Endothelial cell of umbilical vein (primary cell): ENCODE measurements at places on chromosomes 2 and 18.

DNA sequence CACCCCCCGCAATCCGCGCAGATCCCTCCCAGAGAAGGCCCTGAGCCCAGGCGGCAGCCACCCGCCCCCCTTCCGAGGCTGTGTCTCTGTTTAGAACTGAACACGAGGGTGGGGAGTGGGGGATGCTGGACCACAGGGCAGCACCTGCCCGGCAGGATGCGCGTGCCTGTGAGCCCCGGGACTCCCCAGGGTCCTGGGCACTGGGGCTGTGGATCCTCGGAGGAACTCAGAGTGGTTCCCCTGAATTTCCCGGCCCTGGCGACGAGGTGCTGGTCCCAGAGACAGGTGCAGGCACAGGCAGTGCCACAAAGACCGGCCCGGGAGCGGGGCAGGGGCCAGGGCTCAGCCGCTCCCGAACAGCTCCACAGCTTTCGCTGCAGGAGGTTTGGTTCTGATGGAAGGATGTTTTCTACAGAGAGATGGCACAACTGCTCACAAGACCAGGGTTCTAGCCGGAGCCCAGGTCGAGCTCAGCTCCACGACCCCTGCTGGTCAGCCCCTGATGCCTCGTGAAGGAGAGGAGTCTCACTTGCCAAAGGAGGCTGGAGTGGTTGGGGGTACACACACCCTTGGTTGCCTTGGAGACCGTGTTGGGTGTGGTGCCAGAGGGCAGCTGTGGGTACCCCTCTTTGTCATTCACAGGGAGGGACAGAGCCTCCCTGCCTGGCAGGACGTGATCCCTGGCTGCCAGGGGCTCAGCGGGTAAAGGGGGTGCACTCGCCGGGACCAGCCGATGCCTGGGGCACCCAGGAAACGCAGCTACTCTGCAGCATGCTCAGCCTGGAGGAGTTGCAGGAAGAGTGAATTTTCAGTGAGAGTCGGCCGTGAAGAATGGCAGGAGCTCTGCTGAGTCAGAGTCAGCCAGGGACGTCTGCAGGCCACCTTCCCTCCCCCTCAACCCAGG is 4.4 kb upstream of the NEU4 start:
- DNase-seq, result no peak

DNA sequence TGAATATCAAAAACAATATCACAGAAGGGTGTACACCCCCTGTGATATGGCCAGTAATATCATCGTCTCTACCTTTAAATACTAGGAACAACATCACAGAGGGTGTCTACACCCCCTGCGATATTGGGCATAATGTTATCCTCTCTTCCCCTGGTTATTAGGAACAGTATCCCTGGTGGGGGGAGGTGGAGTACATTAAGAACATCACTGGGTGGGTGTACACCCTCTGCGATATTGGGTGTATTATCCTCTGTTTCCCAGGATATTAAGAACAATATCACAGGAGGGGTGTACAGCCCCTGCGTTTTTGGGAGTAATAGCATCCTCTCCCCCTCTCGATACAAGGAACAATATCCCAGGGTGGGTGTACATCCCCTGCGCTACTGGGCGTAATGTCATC is 1932.8 kb downstream of the SUCLG1 start:
- no peak for DNase-seq

- no peak for DNase-seq
Measured at GRCh38 chr2:116142644-116143227, 1671.8 kb upstream of the DDX18 start.

DNA sequence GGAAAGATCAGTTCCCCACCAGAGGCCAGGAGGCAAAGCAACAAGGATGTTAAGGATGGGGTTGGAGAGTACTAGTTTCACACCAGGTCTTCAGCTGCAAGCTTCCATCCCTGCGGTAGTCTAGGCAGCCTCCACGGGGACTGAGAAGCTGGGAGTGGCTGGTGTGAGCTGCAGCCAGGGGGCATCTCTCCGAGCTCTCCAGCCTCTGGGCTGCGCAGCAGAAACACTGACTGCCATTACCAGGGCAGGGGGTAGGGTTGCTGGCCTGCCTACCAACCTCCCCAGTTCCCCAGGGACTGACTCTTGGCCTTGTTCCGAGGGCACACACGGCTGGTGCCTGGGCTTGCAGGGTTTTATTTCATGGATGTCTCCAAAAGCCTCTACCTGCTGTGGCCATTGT is 15.9 kb downstream of the GATA6 start:
- peak; percentile 21 for DNase-seq

- DNase-seq, result no peak
Measured at GRCh38 chr2:97706112-97706511, 7.3 kb upstream of the ZAP70 start.

DNA sequence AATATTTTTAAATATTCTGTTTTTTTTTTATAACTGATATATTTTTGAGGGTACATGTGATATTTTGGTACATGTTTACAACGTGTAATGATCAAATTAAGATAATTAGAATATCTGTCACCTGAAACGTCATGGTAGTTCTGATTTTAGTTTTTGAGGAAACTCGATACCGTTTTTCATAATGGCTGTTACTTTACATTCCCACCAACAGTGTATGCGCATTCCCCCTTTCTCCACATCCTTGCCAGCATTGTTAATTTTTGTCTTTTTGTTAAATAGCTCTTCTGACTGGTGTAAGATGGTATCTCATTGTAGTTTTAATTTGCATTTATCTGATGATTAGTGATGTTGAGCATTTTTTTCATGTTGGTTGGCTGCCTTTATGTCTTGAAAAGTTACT is 206.8 kb upstream of the STON1 start:
- DNase-seq, result no peak

GRCh38 chr2:240441326-240441992 is 6.0 kb downstream of the GPC1 start:
- no peak for DNase-seq

GRCh38 chr2:115635430-115635829 is 1193.0 kb downstream of the DPP10 start:
- no peak for DNase-seq

GRCh38 chr18:57581301-57581934 is 5.1 kb downstream of the FECH start:
- DNase-seq, result no peak

- no peak for DNase-seq
Measured at GRCh38 chr2:28949617-28950305, 31.3 kb upstream of the TOGARAM2 start.

DNA sequence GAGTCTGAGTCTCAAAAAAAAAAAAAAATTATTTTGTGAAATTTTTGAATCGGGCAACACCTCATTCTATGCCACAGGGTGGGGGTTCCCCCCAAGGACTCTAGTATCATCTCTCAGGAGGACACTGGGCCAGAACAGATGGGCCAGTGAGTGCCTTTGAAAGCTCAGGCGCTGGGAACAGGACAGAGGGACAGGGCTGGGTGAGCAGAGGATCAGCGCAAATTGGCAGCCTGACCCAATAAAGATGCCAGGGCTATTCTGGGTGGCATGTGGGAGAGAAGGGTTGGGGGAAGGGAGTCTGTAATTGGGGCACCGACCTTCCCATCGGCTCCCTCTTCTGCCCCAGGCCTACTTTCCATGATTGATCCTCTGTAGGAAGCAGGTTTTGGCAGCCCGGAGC is 44.0 kb downstream of the KIF3C start:
- DNase-seq, result no peak

- DNase-seq, result no peak
Measured at GRCh38 chr2:117691595-117691994, 122.9 kb upstream of the DDX18 start.

DNA sequence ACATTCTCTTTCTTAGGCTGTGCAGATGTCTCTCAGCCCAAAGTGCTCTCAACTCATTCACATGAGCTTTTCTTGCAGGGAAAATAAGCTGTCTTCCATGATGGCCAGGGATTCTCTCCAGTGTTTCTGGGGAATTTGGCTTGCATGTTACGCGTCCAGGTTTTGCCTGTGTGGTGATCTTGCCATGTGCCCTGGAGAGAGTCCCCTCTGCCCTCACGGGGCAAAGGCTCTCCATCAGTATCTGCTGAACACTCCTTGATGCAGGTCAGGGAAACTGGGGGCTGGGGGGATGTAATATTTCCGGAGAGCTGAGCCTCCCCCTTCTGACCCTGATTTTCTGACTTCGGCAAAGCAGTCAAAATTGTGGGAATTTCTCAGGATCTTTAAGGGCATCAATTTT is 87.6 kb downstream of the ACKR3 start:
- DNase-seq, result no peak

GRCh38 chr18:27652480-27653121 is 467.5 kb upstream of the CHST9 start:
- no peak for DNase-seq

DNA sequence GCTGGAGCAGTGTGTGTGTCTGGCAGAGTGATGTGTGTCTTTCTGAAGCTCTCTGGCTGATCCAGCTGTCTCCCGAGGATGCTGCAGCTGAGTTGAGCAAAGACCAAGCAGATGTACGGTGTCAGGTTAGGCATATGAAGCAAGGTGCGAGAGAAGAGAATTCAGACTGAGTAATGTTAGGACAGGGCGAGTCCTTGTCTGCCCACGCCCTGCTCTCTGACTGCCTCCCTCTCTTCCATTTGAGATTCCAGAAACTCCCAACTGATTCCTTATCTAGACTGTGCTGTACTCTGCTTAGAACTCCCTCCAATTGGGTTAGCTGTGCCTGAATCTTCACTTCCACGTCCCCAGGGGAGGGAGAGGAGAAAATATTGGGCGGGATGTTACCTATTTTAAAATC is 25.7 kb upstream of the LPIN1 start:
- DNase-seq, result no peak

DNA sequence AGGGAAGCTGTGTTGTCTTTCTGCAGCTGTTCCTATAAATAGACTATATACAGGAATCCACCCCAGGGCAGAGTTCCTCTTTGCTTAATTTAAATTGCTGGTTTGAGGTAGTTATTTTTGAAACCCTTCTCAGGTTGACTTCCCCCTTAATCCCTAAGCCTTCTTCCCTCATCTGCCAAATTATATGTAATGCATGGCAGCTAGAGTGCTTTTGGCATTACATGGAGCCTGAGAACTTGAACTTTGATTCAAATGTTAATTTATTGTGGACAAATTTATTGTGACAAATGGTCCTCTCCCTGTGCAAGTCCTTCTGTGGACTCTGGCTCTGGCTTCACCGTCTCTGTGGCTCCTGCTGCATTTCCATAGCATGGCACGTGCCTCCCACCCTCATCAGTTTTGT is 29.2 kb downstream of the MYO1B start:
- no peak for DNase-seq

GRCh38 chr18:12883372-12883683 is 709 bp downstream of the PTPN2 start:
- DNase-seq, result no peak

GRCh38 chr2:109378682-109379081 is 235.1 kb downstream of the SEPTIN10 start:
- no peak for DNase-seq

DNA sequence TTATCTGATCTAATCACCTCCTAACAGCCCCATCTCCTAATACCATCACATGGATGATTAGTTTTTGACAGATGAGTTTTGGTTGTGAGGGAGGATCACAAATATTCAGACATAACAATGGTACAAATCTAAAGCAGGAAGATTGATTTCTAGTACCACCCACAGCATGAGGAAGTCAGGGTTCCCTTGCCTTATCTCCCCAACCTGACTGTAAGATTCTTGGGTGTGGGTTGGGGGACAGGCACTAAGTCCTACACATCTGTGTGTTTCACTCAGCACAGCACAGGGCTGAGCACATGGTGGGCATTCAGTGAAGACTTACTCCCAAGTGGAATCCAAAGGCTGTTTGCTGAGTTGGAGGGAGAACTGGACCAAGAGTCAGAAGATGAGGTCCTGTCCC is 93.8 kb upstream of the CXCR4 start:
- no peak for DNase-seq

GRCh38 chr2:126322342-126322741 is 333.6 kb upstream of the GYPC start:
- DNase-seq, result no peak

DNA sequence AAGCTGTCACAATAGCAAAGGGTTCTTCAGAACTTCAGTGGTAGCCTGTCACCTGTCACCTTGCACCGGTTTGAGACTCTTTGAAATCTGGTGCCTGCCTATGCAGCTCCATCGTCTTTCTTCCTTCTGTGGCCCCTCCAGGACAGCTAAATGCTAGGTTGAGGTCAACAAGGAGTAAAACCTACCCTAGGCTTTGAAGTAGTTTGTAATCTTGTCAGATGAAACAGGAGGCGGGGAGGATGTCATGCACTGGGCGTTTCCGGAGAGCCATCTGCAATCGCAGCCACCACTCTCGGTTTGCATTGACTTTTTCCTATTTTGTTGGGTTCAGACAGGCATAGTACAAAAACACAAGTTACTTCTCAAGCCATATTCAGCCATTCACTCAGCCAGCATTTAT is 116.7 kb downstream of the LPIN1 start:
- no peak for DNase-seq

DNA sequence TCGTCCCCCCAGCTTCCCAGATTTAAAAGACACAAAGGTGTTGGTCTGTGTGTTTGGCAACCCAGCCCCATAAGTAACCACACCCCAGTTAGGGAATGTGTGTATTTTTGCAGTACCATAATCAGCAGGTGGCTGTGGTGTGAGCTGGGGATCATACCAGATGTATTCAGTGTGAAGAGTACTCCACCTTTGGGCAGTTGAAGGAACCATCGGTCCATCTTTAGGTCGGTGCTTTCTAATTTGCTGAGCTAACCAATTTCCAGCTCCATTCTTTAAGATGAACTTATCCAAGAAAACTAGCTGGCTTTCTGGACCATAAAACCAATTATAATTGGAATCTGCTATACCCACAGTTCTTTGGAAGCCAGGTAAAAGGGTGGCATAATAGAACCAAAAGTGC is 3.2 kb downstream of the DSEL start:
- DNase-seq, result peak; percentile 2

DNA sequence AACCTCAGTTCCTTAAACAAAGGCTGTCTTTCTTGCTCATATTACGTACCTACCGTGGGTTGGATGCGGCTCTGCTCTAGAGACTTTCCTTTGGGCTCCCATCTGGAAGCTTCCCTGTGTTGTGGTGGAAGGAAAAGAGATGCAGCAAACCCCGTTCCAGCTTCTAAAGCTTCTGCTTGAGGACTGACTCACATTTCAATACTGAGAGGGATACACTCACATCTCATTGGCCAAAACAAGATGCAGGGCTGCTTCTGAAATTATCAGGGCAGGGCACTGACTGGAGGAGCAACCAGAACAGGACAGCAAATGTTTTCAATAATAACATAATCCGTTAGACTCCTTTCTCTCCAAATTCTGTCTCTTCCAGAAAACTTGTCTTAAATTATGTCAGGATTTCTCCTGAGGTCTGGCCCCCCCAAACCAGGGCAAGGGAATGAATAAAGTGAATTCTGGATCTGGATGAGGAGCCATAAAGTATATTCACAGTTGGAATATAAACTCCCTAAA is 4.5 kb upstream of the MYO5B start:
- no peak for DNase-seq

DNA sequence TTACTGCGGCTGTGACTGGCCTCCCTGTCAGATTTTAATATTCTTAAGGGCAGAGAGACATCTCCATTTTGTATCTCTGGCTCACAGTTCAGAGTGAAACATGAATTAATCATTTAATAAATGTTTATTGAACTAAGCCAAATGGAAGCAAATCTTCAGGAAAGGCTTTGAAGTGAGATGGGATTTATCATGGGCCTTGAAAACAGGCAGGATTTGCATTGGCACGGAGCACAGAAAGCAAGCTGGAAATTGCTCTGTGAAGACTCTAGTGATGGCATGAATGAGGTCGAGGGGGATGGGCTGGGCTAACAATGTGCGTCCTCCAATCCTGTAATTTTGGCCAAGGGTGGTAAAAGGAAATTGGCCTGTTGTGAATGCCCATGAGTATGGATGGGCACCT is 369.8 kb upstream of the SOX11 start:
- no peak for DNase-seq

- no peak for DNase-seq
Measured at GRCh38 chr2:85355073-85355410, 473 bp downstream of the ELMOD3 start.
